Stromal cell of bone marrow (primary cell): ENCODE measurements at places on chromosomes 7 and 10.

- DNase-seq = no peak
These were observed 12.3 kb downstream of the KLHL7 start for GRCh38 chr7:23117841-23118240.

- no peak for DNase-seq
These were observed 45.4 kb upstream of the NPSR1 start for GRCh38 chr7:34612661-34613060.

GRCh38 chr7:3302681-3303320 lies 1.7 kb downstream of the SDK1 start:
- DNase-seq = no peak

DNA sequence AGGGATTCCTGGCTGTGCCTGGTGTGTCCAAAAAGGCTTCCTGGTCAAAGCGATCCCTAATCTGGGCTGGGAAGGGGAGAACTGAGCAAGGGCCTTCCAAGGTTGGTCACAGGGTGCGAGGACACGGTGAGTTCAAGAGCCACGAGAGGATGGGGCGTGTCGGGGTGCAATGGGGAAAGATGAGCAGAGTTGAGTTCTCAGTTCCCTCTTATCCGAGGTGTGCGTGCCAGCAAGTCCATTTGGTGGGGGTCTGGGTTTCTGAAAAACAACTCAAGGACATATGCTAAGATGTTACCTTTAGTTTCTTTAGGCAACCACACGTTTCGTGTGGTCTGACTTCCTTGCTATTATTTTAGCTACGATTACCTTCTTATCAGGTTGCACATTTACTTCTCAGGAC lies 1.3 kb downstream of the ZNF775 start:
- DNase-seq = no peak

- DNase-seq = no peak
These were observed 94.2 kb downstream of the CUBN start for GRCh38 chr10:17035446-17035845.

DNA sequence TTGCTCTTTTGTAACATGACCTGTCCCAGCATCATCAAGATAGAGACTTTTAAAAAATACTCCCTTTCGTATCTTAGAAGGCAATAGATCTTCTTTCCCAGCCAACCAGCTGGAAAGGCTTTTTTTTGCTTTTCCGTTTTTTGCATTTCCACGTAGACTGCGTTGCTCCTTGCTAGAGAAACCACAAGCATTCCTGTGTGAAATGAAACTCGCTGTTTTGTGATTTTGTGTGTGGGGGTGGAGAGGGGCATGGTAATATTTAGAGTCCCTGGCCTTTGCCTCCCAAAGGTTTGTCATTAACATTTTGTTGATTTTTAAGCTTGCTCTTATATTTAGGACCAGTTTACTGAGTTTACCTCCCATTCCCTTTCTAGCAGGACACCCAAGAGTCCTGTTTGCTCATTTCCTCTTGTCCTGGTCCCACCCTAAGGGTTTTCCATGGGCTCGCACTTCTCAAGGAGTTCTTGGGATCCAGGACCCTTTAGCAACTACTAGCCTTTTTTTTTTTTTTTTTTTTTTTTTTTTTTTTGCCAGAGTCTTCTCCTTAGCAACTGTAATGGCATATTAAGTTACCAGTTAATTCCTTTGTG lies 243.6 kb downstream of the BICC1 start:
- no peak for DNase-seq

GRCh38 chr7:44186736-44187135 lies 2.5 kb downstream of the GCK start:
- no peak for DNase-seq

GRCh38 chr10:11729790-11730315 lies 12.3 kb upstream of the ECHDC3 start:
- no peak for DNase-seq

GRCh38 chr10:132607961-132608495 lies 70.4 kb downstream of the INPP5A start:
- DNase-seq = no peak

DNA sequence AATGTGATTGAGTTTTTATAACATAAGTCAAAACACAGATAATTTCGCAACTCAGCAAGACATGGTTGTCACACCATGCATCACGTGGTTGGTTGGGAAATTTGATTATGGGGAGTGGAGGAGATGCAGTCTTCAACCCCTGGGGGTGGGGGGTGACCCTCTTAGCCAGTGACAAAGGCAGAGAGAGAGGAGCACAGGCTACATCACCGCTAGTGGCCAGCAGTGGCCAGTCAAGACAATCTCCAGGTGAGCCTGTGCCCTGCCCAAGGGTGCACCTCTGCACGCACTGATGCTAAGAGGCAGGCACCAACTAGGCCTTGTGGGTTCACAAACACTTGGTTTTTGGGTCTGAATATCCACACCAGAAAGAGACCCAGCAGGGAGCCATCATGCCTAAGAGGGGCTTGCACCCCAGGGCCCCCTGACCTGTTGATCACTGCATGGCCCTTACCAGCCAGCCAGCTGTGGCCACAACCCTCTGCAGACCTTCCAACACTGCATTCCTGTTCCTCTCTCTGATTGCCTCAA lies 244.4 kb downstream of the FANK1 start:
- no peak for DNase-seq

GRCh38 chr7:70775570-70776156 lies 356.3 kb upstream of the GALNT17 start:
- no peak for DNase-seq

DNA sequence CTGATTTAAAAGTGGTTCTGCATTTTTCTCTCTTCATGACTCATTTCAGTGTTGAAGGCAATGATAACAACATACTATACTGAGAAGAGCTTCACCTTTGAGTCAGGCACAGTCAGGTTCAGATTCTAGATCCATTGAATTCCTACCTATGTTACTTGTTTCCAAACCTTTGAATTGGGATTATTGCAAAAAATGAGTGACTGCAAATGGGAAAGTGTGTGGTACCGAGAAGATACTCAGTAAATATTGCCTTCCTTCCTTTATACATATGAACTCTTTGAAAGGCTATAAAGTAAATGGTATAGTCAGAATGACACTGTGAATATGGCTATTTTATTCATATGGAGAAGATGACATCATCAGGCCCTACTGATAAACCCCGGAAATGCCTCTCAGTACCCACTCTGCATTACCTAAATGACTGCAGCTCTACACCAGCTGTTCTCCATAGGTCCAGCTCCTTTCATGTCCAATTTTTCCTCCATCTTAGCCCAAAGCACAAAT lies 66.7 kb upstream of the FGL2 start:
- DNase-seq = no peak

DNA sequence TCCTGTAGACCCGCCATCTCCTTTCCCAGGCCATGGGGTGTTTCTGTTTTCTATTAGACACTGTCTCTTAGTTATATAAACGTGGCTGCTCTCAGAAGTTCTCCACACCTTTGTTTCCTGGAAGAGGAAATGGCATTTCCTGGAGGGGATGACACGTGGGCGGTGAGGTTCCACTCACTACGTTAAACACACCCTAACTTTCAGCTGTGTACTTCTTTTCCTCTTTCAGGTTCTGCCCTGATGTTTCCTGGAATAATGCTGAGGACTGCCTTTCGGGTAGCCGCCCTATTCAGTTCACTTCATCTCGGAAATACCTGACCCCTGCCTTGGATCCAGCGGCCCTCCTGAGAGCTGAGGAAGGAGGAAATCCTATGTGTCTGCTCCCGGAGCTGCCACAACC lies 3.4 kb upstream of the PRKCQ start:
- DNase-seq = no peak

DNA sequence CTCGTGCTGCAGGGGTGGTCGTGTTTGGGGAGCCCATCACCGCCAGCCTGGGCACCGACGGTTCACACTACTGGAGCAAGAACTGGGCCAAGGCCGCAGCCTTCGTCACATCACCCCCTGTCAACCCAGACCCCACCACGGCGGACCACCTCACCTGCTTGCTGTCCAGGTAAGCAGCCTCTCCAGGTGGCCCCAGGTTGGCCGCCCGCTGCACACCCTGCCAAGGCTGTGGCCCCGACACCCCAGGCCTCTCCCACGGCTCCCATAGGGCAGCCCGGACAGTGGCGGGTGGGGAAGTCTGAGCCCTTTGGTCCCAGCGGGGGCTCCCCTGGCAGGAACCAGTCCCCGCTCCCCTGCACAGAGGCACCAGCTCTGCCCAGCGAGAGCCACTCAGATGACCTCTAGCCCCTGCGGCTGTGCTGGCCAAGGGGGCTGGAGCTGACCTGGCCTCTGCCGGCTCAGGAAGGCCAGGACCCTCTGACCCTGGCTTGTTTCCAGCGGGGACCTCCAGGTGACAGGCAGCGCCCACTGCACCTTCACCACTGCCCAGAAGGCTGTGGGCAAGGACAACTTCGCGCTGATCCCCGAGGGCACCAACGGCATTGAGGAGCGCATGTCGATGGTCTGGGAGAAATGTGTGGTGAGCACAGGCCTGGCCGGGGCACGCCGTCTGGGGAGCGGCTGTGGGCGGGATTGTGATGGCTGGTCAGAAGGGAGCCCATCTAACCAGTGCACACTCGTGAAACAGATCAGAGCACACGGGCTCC lies 13.8 kb downstream of the DPYSL4 start:
- DNase-seq = no peak

DNA sequence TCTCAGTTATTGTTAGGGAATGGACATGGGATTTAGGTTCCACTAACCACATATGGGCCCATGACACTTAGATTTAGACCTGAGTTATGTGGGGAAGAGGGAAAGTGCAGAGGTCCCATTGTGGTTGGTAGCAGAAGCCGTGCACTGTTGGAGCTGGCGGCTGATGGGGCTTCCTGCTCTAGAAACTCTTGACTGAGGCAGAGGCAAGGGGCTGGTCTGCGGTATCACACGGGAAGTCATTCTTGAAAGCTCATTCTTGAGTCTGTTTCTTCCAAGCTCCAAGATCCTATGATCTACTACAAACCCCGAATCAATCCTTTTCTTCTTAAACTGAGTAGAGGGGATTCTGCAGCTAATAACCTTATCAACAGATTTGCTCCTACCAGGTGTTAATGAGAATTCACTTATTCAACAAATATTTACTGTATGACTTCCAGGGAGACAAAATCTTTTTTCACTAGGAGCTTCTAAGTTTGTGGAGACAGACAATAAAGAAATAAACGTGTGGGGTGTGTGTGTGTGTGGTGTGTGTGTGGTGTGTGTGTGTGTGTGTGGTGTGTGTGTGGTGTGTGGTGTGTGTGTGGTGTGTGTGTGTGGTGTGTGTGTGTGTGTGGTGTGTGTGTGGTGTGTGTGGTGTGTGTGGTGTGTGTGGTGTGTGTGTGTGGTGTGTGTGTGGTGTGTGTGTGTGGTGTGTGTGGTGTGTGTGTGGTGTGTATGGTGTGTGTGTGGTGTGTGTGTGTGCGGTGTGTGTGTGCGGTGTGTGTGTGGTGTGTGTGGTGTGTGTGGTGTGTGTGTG lies 57.1 kb downstream of the AOC1 start:
- DNase-seq = no peak

DNA sequence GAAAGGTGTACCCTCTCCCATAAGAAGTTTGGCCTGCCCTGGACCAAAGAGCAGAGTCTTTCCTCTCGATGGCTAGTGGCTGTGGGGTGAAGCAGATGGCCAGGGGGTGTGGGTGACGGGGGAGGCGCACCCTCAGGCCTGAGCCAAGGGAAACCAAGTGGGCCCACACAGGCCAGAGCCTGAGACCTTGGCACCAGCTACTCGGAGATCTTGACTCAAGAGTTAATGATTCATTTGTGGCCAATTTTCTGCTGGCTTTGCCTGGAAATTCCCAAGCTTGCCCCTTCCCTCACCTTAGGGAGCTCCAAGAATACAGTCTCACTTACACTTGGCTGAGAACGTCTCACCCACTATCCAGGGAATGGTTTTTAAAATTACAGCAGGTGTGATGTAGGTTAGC lies 42.7 kb downstream of the ZMIZ1 start:
- DNase-seq = peak; percentile 60

GRCh38 chr7:92354214-92354613 lies 93.1 kb upstream of the GATAD1 start:
- no peak for DNase-seq

GRCh38 chr10:35855155-35855947 lies 213.3 kb upstream of the FZD8 start:
- no peak for DNase-seq
